A549 treated with RU486 at 1 μM for 4 hours (cell line): ENCODE measurements at places on chromosomes 4 and X. TPM values are rescaled to one million over a fixed set of nuclear protein-coding genes. Genes with fewer than 3 reads are reported as not detected.

ADH7 gene
- total RNA-seq = not detected in 5 replicates

MAGEC3 gene
- not detected in 5 replicates for total RNA-seq

MAGEA10 gene
- total RNA-seq = 0.13 TPM in 1 of 5 replicates, not detected in the others

AMBN gene
- not detected in 5 replicates for total RNA-seq

DMRTC1B gene
- 0.09 TPM in 1 of 5 replicates, not detected in the others for total RNA-seq

SPOCK3 gene
- 0.08 to 0.09 TPM in 2 of 5 replicates, not detected in the others for total RNA-seq

CLDN22 gene
- not detected in 5 replicates for total RNA-seq

CLIC2 gene
- 0.06 to 0.53 TPM (median 0.25 TPM) in 4 of 5 replicates, not detected in the other for total RNA-seq

FGA gene
- total RNA-seq = 7.1 to 11.3 TPM (median 7.9 TPM) in 5 replicates

ADGRG4 gene
- not detected in 5 replicates for total RNA-seq

LONRF3 gene
- total RNA-seq = 3.5 to 4.3 TPM (median 3.9 TPM) in 5 replicates

CXCL8 gene
- total RNA-seq = 8.0 to 17.8 TPM (median 13.6 TPM) in 5 replicates

ENPEP gene
- 0.07 to 0.35 TPM (median 0.17 TPM) in 5 replicates for total RNA-seq

CYBB gene
- 0.03 to 0.10 TPM in 2 of 5 replicates, not detected in the others for total RNA-seq

PLAC1 gene
- 0.32 to 0.82 TPM (median 0.63 TPM) in 5 replicates for total RNA-seq

CA5B gene
- total RNA-seq = 2.3 to 2.9 TPM (median 2.6 TPM) in 5 replicates

CXCL11 gene
- total RNA-seq = 0.19 to 0.27 TPM (median 0.20 TPM) in 3 of 5 replicates, not detected in the others

TRIM75 gene
- not detected in 5 replicates for total RNA-seq

GAGE2A gene
- total RNA-seq = not detected in 5 replicates

SRPX2 gene
- 2.0 to 3.5 TPM (median 2.9 TPM) in 5 replicates for total RNA-seq

CLGN gene
- total RNA-seq = 3.8 to 7.0 TPM (median 5.6 TPM) in 5 replicates

TCEAL6 gene
- total RNA-seq = not detected in 5 replicates

HPGD gene
- 43.8 to 58.1 TPM (median 51.3 TPM) in 5 replicates for total RNA-seq

ADH1A gene
- total RNA-seq = not detected in 5 replicates

DCAF8L2 gene
- not detected in 5 replicates for total RNA-seq

YIPF6 gene
- 28.2 to 36.7 TPM (median 30.7 TPM) in 5 replicates for total RNA-seq

OTOP1 gene
- not detected in 5 replicates for total RNA-seq

XAGE1B gene
- total RNA-seq = 208 to 276 TPM (median 236 TPM) in 5 replicates

MAGEA4 gene
- not detected in 5 replicates for total RNA-seq

RBMXL3 gene
- not detected in 5 replicates for total RNA-seq

QRFPR gene
- total RNA-seq = 0.13 TPM in 1 of 5 replicates, not detected in the others

UCHL1 gene
- 927 to 1,032 TPM (median 975 TPM) in 5 replicates for total RNA-seq
